ENCODE measurements at places on chromosomes 16 and 17. TPM values are rescaled to one million over a fixed set of nuclear protein-coding genes. Genes with fewer than 3 reads are reported as not detected.

The LGALS9 gene
- total RNA-seq = 0.89 TPM

The CD300H gene
- not detected for total RNA-seq

The HAS3 gene
- 45.9 TPM for total RNA-seq

The CNGB1 gene
- 0.08 TPM for total RNA-seq

The OR2C1 gene
- total RNA-seq = not detected

The CYLD gene
- total RNA-seq = 19.0 TPM

The ITPRIPL2 gene
- 19.3 TPM for total RNA-seq

The HOXB6 gene
- 6.1 TPM for total RNA-seq

The KRT33B gene
- 0.28 TPM for total RNA-seq

The CA5A gene
- total RNA-seq = not detected

The ATP2C2 gene
- total RNA-seq = 0.14 TPM

The TENT4B gene
- 11.2 TPM for total RNA-seq

The PTGES3L gene
- total RNA-seq = 0.84 TPM

The SPNS2 gene
- total RNA-seq = 8.7 TPM

The CASKIN1 gene
- total RNA-seq = 0.67 TPM

The CARHSP1 gene
- 151 TPM for total RNA-seq

The VWA3A gene
- 0.03 TPM for total RNA-seq

The NARF gene
- total RNA-seq = 65.8 TPM

The HOXB1 gene
- not detected for total RNA-seq

The KRTAP16-1 gene
- total RNA-seq = not detected

The SBK1 gene
- total RNA-seq = 0.13 TPM

The EVPLL gene
- total RNA-seq = not detected

The ABCC3 gene
- 122 TPM for total RNA-seq

The LRRC59 gene
- 244 TPM for total RNA-seq

The KRTAP9-7 gene
- total RNA-seq = not detected

The RAMP2 gene
- total RNA-seq = 0.69 TPM

The GAS2L2 gene
- 0.11 TPM for total RNA-seq

The B4GALNT2 gene
- total RNA-seq = 0.53 TPM

The ITGAD gene
- total RNA-seq = not detected

The FOXJ1 gene
- 0.24 TPM for total RNA-seq

The HBA2 gene
- total RNA-seq = 0.44 TPM

The CFAP20 gene
- total RNA-seq = 55.5 TPM

The RNF227 gene
- total RNA-seq = 2.0 TPM

The TEX19 gene
- 0.31 TPM for total RNA-seq

The EXOC3L1 gene
- total RNA-seq = 0.03 TPM

The PNMT gene
- total RNA-seq = not detected

The PGP gene
- total RNA-seq = 32.8 TPM

The CD300E gene
- not detected for total RNA-seq

The NGFR gene
- total RNA-seq = 0.83 TPM

The AANAT gene
- 0.21 TPM for total RNA-seq

The WFDC1 gene
- not detected for total RNA-seq

The TNFSF13 gene
- total RNA-seq = 0.94 TPM
